Uterus (tissue), 4 donors: ENCODE measurements at places on chromosomes 7 and 10. TPM values are rescaled to one million over a fixed set of nuclear protein-coding genes. Genes with fewer than 3 reads are reported as not detected.

GRCh38 chr10:66881814-66882213 lies 44.0 kb upstream of the LRRTM3 start:
- no peaks in the 10 kb centered on the region for H3K36me3 ChIP-seq
- no peaks in the 10 kb centered on the region for H3K27me3 ChIP-seq
- H3K4me1 ChIP-seq: no peaks in the 10 kb centered on the region

The KAZALD1 gene
- total RNA-seq: not detected

The PDE1C gene
- total RNA-seq: 15.9 TPM

The GTF2IRD2 gene
- 12.9 TPM for total RNA-seq
